ENCODE measurements at places on chromosomes 5 and 9.

- DNase-seq = no peak
Measured at GRCh38 chr5:179486596-179487051, 63.7 kb upstream of the RUFY1 start.

DNA sequence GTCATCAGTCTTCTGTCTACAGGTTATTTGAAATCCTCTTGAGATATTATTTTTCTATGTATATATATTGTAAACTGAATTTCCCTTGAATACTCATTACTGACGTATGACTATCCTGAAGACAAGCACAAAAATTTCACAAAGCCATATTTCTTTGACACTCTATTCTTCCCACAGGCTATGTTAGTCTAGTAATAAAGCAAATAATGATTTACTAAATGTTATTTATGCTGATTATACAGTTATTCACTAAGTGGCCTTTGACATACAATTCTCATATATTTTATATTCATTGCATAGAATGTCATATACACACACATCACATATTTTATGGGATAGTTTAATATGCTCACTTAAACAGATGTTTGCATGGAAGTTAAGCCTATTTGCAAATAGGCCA is 793.0 kb upstream of the GRAMD2B start:
- DNase-seq = no peak

GRCh38 chr5:921456-922435 is 29.1 kb downstream of the TRIP13 start:
- DNase-seq = no peak

GRCh38 chr5:122924203-122924602 is 78.8 kb downstream of the SNX24 start:
- DNase-seq = no peak

GRCh38 chr9:108180541-108180940 is 675.2 kb downstream of the ACTL7B start:
- DNase-seq = no peak

DNA sequence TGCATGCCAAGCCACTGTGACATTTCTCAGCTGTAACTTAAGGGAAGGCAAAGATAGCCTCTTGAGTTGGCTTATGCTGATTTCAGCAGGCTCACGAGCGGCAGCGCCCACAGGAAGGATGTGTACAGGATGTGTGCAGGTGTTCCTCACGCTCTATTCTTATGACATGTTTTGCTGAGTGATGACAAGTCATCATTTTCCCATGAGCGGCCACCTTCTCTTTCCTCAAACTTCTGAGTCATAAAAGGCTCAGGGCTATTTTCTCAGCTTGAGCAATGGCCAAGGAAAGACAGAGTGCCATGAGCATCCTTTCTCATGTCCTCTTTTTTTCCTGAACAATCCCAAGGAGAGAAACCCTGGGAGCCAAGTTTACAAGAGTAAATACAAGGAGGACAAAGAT is 365.9 kb downstream of the PLK2 start:
- DNase-seq = no peak

- no peak for DNase-seq
Measured at GRCh38 chr5:123087173-123088030, 1.6 kb upstream of the PRDM6 start.

- peak; percentile 78 for DNase-seq
Measured at GRCh38 chr9:26413611-26414010, 479.0 kb downstream of the CAAP1 start.

DNA sequence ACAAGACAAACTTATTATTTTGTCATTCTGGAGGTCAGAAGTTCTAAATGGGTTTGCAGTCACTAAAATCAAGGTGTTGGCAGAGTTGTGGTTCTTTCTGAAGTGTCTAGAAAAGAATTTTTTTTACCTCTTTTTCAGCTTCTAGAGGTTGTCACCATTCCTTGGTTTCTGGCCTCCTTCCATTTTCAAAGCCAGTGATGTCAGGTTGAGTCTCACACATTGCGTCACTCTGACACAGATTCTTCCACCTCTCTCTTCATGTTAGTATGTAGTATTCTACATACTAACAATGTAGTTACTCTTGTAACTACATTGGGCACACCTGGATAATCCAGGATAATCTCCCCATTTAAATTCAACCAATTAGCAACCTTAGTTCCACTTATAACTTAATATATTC is 290.3 kb downstream of the RFX3 start:
- DNase-seq = no peak

DNA sequence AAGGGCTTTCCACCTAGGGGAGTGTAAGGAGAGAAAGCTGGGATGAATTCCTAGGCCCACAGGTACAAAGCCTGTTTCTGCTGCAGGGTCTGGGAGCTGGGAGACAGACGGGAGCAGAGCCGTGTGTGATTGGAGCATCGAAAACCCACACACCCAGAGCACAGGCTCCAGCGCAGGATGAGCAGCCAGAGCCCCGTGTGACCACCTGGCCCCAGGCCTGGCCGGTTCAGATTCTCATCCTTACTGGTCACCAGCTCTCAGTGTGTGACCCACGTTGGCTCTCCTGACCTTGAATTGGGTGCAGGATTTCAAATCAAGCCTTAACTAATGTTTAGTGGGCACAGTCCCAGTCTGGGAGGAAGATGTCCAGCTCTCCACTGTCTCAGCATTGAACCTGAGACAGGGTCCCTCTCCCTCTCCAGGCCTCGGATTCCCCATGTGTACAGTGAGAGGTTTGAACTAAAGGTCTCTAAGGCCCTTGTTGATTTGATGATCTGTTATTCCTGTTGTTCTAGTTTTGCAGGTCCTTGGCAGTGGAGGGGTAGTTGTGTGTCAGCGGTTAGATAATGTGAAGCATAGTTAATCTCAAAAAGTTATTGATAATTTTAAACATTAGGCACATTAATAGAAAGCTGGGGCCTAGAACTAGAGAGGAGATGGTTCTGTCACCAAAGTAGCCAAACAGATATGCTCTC is 50.1 kb downstream of the PPARGC1B start:
- DNase-seq = no peak

GRCh38 chr5:58898538-58898937 is 315.7 kb downstream of the RAB3C start:
- no peak for DNase-seq

DNA sequence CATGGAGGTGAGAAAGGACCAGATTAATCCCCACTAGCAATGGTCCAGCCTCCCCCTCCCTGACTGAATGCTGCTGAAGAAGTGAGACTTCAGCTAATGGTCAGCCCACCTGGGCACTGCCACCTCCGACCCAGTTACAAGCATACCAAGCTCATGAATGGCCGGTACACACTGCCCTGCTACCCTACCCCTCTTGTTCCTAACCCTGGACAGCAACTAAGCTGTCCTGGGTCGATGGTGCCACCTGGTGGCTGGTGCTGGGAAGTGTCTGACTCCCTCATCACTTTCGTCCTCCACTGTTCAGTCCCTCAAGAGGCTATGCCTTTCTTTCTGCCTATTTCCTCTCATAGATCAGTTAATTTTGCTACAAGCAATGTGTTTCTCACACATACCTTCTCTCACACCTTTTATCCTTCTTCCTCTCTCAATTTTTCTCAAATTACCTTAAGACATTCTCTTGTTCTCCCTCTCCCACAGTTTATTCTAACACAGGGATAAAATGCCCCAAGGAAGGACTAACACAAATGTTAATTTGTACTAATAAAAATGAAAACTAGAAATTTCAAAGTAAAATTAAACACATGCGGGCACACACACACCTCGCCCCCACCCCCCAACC is 42.4 kb downstream of the PAX5 start:
- no peak for DNase-seq

GRCh38 chr5:122947772-122948171 is 88.8 kb downstream of the PPIC start:
- no peak for DNase-seq
